ENCODE measurements at places on chromosomes 3 and 15.

- DNase-seq = no peak
These were observed 19.8 kb upstream of the RAB7A start for GRCh38 chr3:128706086-128706615.

GRCh38 chr3:30399394-30400181, 206.8 kb upstream of the TGFBR2 start:
- no peak for DNase-seq

DNA sequence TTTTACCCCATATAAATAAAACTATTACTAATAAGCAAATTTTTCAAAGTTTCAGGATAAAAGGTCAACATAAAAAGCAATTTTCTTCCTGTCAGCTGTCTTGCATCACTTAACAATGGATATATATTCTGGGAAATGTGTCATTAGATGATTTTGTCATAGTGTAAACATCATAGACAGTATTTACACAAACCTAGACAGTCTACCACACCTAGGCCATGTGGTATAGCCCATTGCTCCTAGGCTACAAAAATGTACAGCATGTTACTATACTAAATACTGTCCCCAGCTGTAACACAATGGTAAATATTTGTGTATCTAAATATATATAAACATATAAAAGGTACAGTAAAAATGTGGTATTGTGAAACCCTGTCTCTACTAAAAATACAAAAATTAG, 156.7 kb downstream of the ANO10 start:
- no peak for DNase-seq

DNA sequence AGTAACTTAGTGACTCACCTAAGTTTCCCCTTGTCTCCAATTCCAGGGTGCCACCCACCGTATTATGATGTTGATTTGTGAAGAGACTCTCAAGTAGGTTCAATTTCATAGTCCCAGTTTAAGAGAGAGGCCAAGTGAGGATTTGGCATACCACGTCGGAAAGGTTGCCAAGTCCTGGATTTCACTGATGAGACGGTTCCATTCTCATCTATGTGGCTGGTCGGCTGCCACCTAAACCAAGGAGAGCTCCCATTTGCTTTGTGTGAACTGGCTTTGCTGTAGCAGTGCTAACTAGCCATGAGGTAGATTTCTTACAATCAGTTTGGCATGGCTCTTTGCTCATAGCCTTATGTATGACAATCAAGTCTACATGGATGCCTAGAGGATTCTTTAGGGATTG, 653.6 kb downstream of the NLGN1 start:
- no peak for DNase-seq

DNA sequence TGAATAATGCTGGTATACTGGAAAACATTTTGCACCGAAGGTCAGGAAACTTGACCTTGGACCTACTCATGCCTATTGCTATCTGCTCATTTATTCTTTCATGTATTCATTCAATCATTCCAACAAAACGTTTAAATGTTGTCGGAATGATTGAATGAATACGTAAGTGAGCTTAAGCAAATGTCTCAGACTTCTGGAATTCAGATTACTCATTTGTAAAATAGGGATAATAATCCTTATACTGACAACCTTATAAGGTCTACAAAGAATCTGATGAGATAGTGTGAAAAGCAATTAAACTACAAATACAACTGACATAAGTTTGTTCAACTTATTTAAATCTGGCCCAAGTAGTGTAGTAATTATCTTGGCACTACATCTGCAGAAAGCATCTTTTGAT, 288.7 kb downstream of the WDR72 start:
- DNase-seq = no peak

- DNase-seq = no peak
These were observed 55.8 kb downstream of the SUMF1 start for GRCh38 chr3:4411236-4411635.

DNA sequence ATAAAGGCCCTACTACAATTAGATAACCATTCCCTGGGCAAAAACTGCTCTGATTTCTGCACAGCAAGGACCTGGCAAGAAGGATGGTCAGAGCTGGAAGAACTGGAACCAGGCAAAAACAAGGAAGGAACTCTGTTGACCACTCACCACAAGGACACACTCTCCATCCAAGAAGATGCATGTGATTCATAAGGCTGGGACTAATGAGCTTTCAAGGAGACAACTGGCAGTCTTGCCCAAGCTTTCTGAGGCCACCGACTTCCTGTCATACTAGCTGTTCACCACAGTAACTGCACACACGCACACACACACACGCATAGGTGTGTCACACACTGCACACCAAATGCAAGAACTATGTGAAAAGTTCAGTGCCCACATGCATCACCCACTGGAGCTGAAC, 256.6 kb downstream of the OCA2 start:
- no peak for DNase-seq

- no peak for DNase-seq
These were observed 3.5 kb downstream of the DRD3 start for GRCh38 chr3:114175204-114175987.

DNA sequence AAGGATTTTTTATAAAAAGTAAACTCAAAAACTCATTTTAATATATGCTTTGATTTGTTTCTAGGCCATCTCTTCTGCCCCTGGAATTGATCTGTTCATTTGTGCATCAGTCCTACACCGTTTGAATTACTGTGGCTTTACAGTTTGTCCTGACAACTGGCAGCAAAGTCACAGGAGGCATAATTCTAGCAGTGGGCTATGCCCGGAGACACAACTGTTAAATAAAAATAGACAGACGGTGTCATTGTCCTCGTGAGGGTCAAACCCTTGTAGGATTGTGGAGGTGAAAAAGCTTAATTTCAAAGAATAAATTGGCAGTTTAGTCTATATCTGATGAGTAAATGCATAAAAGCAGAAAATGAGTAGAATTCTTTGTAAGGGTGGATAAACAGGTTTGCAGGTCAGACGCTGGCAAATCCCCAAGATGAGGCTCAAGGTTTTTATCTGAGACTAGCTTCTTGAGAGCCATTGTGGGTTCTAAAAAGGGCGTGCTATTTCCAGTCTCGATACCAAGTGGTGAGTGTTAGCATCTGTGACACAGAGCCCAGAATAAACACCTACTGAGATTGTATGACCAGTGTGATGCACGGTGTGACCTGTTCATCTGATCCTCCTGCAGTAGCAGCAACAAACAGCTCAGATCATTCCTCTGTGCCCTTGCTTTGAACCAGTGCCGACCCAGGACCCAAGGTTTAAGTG, 51.5 kb upstream of the SLCO3A1 start:
- DNase-seq = no peak

DNA sequence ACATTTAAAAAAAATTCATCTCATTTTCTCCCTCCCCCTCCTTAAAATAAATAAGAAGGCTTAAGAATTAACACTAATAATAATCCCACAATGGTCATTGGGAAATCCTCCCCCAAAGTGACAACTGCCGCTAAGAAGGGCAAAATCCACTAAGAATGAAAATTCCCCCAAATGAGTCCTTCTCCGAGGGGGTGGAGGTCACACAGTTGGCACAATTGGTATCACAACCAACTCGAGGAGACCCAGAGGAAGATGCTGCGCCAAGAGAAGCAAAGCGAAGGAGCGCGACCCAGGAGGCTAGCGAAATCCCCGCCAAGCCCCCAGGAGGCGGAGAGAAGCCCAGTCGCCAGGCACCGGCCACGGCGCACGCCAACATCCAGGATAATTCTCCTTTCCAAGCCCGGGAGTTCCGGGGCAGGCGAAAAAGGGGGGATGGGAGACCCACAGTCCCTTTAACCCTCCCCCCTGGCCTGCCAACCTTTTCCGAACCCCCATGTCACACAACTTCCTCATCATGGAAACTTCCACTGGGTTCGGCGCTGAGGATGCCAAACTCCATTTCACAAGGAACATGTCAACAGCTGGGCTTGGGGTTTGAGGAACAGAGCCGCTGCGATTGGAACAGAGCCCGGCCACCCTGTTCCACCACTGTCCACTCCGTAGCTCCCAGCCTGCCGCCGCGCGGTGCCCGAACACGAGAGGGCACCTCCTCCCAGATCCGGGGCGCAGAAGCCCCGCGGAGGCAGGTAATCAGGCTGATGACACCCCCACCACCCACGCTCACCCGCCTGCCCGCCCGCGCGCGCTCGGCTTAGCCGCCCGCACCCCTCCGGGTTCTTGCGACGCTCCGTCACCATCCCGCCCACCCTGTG, 668 bp downstream of the THRB start:
- no peak for DNase-seq

DNA sequence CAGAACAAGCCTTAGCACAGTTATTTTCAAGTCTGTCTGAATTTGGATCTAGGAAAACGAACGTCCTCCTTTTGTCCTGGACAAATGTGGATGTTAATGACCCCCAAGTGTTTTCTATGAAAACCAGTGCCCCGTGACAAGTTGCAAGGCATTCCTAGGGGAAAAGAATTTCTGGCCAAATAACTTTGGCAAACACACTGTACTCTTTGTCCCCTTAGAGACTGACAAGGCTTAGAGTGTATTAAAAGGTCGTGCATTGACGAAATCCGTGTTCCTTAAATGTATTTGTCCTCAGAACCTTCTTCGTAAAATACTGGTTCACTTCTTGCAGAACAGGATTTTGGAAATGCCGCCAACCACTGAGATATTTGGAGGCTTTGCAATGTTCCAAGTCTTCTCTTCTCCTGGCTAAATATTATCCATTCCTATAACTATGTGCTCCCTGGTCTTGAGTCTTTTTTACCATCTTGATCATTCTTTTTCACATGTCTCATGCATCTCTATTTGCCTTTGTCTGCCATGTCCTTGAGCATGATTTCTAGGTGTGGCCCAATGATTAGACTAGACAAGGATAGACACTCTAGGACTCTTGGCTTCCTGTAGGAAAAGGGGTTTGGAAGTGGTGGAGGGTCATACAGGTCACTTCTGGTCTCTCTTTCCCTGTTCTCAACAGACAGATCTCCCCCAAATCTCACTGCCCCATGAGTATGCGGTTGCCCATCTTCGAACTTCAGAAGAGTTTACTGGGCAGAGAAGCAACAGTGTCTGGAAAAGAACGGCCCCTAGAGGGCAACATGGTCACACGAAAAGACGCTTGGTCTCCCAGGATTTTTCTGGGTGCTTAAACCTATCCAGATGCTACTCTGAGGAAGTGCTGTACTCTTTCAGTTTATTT, 117.5 kb downstream of the EDEM1 start:
- DNase-seq = no peak
